NCI-H2107 (cell line): ENCODE measurements at places on chromosomes 3 and 15.

- no peak for DNase-seq
Measured at GRCh38 chr3:119340446-119340845, 46.3 kb downstream of the ARHGAP31 start.

DNA sequence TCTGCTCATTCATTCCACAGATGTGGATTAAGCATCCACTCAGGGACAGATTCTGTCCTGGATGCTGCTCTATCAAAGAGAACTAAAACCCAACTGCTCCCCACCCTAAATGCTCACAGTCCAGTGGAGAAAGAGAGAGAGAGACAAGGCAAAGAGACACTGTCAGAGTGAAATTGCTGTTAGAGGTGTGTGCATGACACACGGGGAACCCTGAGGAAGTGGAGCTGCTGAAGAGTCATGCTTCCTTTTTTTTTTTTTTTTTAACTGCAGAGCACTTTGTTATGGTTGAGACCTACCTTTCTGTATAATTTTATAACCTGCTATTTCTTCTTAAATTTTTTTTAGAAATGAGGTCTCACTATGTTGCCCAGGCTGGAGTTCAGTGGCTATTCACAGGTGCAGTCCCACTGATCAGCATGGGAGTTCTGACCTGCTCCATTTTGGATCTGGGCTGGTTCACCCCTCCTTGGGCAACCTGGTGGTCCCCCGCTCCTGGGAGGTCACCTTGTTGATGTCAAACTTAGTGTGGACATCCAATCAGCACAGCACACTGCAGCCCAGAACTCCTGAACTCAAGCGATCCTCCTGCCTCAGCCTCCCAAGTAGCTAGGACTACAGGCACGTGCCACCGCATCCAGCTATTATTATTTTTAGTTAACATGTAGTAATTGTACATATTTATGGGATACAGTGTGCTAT lies 18.2 kb upstream of the PSTPIP1 start:
- no peak for DNase-seq

DNA sequence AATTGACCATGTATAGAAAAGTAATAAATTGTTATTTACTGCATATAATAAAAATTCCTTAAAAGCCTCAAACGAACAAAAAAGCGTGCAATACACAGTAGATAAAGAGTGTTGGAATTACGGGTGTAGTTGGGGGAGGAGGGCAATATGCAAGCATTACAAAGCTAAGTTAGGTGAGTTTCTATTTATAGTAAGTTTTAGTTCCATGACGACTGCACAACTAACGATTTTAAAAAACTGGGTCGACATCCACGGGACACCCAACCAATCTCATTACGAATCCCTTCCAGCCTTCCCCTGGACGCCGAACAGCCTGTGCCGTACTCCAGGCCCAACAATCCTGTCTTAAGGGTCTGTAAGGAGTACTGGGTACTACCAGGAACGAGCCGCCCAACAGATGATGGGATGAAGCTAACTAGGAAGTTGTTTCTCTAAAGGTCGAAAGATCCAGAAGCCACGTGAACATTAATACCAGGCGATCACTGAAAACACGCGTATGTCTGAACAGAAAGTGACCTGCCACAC lies 677 bp downstream of the POLQ start:
- DNase-seq: no peak

DNA sequence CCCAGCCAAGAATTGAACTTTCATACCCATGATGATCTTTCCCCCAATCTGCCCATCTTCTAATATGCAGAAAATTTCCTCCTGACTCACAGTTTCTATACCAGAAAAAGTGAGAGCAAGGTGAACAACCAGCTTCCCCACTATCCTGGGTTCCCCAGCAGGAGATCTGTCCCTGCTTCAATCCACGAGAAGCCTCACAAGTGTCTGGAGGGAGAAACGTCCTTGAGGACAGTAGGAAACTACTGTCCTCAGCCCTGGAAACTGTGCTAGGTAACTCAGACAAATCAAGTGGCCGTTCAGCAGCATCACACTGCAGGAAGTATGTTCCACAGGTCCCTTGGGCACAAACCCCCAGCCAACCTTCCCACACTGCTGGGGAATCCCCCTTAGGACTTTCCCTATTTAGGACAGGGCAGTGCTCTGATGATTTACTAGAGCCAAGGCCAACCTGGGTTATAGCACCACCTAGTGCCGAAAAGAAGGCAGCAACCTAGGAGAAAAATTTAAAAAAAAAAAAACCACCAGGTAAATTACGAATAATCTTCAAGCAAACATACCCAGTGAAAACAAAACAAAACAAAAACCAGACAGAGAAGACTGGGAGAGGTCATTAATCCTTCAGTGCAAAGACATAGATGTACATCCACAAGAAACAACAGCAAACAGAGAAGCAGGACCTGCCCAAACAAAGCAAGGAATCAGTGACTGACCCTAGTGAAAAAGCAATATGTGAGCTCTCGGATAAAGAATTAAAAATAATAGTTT lies 36.0 kb downstream of the MORC1 start:
- DNase-seq: no peak

DNA sequence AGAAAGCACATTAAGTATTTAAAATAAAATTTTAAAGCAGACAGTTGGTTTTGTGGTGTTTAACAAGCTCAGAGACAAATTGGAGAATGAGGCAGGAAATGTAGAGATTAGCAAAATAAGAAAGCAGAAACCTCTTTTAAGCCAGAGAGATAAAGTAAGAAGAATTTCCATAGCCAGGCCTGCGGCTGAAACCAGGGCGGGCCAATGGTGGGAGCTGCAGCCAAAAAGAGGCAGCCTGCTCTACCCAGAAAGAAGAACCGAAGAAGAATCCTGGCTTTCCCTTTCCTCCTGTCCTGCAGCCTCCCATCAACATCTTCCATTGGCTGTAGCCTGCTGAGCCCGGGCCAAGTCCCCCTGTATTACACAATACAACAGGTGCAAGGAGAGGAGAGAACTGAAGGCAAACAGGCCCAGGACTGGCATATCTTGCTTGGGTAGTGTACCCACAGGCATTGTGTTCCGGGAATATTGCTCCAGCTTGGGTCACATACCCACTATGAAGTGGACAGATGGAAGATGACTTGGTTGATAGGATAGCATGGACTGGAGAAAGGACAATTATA lies 11.5 kb upstream of the TFG start:
- DNase-seq: no peak
